Kidney epithelial cell (primary cell): ENCODE measurements at places on chromosomes 11 and 22. TPM values are rescaled to one million over a fixed set of nuclear protein-coding genes. Genes with fewer than 3 reads are reported as not detected.

DNA sequence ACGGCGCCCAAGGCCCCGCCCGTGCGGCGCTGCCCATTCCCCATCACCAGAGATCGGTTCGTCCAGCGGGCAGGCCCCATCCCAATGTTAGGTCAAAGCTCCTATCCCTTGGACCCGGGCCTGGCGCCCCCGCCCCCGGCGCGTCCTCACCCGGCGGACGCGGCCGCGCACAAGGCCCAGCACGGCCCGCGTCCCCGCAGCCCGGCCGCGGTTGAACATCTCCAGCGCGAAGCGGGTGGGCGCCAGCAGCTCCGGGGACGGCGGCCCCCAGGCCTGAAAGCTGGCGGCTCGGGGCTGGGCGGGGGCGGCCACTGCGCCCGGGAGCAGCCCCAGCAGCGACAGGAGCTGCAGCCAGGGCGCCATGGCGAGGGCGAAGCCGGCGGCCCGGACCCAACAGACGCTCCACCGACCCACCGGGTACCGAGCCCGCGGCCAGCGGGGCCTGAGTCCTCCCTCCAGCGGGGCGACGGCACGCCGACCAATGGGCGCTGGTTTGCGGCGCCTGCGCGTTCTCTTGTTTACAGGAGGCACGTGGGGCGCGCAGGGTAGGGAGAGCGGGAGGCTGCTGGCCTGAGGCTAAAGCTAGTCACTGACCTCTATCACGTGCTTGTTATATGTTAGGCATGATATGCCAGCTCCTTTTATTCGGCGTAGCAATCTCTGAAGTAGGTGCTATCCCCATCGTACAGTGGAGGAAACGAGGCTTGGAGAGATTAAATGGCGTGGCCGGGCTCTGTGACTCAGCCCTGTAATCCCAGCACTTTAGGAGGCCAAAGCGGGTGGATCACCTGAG is at the start of gene CTSF:
Gene CTSF, minus strand, starts transcription at position 483 of the 793 bp plus-strand sequence. Its CDS starts 120 bp downstream, at position 363.
- no peak for DNase-seq

- no peak for DNase-seq
Measured at GRCh38 chr11:10305262-10305963, 540 bp downstream of the ADM start.

DNA sequence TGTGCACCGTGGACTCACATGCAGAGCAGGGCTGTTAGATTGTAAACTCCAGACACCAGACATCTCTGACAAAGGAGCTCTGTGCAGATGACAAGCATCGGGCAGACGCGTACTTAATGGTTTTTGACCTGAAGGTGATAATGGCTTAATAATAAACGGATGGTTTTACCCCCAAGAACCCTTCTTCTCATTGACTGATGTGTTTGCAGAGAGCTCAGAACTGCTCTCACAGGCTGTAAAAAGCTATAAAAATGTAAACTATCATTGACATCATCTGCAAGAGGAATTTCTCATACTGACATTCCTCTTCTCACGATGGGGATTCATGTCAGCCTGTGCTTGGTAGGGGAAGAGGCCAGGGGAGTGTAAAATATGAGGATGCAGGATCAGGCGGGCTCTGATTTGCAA is 8.6 kb upstream of the ARHGAP8 start:
- DNase-seq, result no peak

DNA sequence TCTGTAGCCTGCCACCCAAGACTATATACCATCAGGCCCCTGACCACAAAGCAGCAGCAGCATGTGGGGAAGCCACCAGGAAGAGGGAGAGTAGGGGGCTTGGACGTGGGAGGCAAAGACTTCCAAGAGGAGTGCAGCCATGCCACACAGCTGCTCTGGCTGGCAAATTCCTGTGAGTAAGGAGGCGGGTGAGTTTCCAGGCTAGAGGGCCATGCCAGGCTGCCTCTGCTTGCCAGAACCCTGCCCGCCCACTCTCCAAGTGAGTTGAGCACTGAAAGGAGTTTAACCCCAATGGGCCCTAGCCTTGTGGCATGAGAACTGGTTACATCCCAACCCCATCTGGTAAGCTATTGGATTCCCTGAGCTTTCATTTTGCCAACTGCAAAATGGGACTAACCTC is 4.7 kb upstream of the DGAT2 start:
- DNase-seq, result no peak

- no peak for DNase-seq
Measured at GRCh38 chr11:62544581-62545436, 1.8 kb downstream of the AHNAK start.

- DNase-seq, result no peak
Measured at GRCh38 chr11:26578998-26579661, 7.1 kb upstream of the MUC15 start.

DNA sequence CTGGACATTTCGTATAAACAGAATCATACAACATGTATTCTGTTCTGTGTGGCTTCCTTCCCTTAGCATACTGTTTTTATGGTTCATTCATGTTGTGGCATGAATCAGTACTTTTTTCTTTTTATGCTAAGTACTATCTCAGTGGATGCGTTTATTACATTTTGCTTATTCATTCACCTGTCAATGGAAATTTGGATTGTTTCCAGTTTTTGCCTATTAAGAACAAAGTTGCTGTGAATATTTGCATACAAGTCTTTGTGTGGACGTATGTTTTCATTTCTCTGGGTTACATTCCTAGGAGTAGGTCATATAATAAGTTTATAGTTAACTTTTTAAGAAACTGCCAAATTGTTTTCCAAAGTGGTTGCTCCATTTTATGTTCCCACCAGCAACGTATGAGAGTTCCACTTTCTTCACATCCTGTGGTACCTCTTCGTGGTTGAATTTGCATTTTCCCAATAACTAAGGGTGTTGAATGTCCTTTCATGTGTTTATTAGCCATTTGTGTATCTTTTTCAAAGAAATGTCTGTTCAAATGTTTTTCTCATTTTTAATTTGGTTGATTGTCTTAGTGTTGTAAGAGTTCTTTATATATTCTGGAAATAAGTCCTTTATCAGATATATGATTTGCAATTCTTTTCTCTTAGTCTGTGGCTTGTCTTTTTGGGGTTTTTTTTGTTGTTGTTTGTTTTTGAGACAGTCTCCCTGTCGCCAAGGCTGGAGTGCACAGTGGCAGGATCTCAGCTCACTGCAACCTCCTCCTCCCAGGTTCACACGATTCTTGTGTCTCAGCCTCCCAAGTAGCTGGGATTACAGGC is 46.0 kb upstream of the MICAL2 start:
- no peak for DNase-seq

DNA sequence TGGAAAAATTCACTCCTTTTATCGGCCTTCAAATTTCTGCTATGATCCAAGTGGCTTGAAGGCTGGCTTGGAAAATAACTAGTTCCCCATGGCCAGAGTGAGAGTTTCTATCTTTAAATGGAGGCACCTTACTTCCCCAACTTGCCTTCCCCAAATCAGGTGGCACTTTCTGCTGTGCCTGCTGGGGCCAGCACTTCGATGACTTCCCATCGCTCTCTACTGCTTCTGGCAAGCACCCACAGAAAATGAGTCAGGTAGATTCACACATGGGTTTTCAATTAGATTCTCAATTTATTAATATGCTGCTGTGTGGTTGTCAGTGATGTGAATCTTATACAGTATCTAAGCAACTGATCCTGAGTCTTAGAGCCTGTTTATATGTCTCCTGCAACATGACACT is 398.8 kb upstream of the RAG2 start:
- DNase-seq, result no peak

DNA sequence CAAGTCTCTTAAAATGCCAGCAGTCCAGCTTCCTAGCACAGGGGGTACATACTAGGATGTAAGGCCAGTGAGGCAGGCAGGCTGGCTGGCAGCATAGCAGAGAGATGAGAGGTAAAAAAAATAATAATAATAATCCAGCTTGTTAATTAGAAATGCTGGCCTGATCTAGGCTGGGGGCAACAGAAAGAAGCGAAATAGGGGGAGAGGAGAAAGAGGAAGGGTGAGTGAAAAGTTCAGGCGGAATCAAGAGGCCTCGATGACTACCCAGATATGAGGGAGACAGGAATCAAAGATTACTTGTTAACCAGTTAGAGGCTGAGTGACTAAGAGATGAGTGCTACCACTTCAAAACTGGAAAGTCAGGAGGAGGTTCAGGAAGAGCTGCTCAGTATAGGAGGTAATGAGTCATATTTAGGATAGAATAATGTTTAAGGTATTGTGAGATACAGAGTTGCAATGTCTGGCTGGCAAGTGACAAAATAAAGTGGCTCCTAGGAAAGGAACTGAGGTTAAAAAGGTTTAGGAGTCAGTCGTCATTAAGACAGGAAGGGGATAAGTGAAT is 2.8 kb downstream of the ALKBH8 start:
- DNase-seq, result peak; percentile 81

DNA sequence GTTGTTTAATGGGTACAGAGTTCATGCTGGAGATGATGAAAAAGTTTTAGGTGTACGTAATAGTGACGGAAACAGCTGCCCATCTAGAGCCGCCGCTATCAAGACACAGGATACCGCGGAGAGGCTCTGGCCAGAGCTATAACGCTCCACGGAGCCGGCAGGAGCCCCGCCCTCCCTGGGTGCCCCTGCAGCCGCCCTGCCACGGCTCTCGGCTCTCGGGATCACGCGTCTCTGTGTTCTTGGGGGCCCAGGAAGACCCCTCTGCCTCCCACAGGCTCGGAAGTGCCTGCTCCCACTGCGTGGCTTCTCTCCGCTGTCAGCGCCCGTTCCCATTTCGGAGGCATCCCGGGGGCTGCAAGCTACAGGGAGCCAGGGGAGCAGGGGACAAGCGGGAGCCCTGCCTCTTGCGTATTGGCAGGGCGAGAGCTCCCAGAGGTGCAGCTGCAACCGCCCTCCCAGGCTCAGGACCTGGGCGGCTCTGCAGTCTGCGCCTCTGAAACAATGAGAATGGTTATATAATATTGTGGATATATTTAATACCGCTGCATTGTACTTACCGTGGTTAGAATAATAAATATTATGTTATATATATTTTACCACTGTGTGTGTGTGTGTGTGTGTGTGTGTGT is 13.7 kb downstream of the GLYATL2 start:
- no peak for DNase-seq

GRCh38 chr11:94938095-94939055 is 35.0 kb downstream of the CWC15 start:
- no peak for DNase-seq

INS gene
- not detected in 2 replicates for total RNA-seq

UEVLD gene
- total RNA-seq, result 42.0 and 43.5 TPM in 2 replicates

FBLN1 gene
- 29.0 and 32.8 TPM in 2 replicates for total RNA-seq

DCDC1 gene
- 0.21 and 0.48 TPM in 2 replicates for total RNA-seq
